ENCODE measurements at places on chromosomes 6 and 20. TPM values are rescaled to one million over a fixed set of nuclear protein-coding genes. Genes with fewer than 3 reads are reported as not detected.

UBR2 gene
- total RNA-seq, result 29.4 TPM

DNAH8 gene
- total RNA-seq, result 0.05 TPM

GHRH gene
- not detected for total RNA-seq

LAMP5 gene
- total RNA-seq, result 0.51 TPM

HSPA1L gene
- 1.7 TPM for total RNA-seq

PROKR2 gene
- total RNA-seq, result not detected

TRIM31 gene
- not detected for total RNA-seq

RAB32 gene
- total RNA-seq, result 35.2 TPM

ZBTB12 gene
- total RNA-seq, result 4.2 TPM

AHCY gene
- total RNA-seq, result 35.1 TPM

ARMH2 gene
- total RNA-seq, result not detected

TSPYL4 gene
- total RNA-seq, result 16.0 TPM

ZNF335 gene
- total RNA-seq, result 12.6 TPM

ZBP1 gene
- total RNA-seq, result 0.24 TPM

RNF144B gene
- 26.0 TPM for total RNA-seq

DLL1 gene
- total RNA-seq, result 14.1 TPM

TREML2 gene
- 0.19 TPM for total RNA-seq

TUBB1 gene
- 0.74 TPM for total RNA-seq

GJA1 gene
- total RNA-seq, result 50.0 TPM

IPCEF1 gene
- total RNA-seq, result 4.0 TPM

TOX2 gene
- total RNA-seq, result 1.5 TPM

MYMX gene
- 1.5 TPM for total RNA-seq

GMDS gene
- 20.1 TPM for total RNA-seq

DEFB132 gene
- total RNA-seq, result not detected

SUMO4 gene
- 0.88 TPM for total RNA-seq

SLC35F1 gene
- 3.6 TPM for total RNA-seq

CCN6 gene
- total RNA-seq, result not detected

OR2B6 gene
- total RNA-seq, result not detected

RIPPLY2 gene
- total RNA-seq, result not detected

RUNX2 gene
- total RNA-seq, result 0.83 TPM

WFDC10B gene
- total RNA-seq, result 0.48 TPM

C6orf163 gene
- total RNA-seq, result 3.5 TPM

TPBG gene
- total RNA-seq, result 15.2 TPM

USP49 gene
- 3.1 TPM for total RNA-seq

CD2AP gene
- 26.5 TPM for total RNA-seq

NKX2-2 gene
- 0.33 TPM for total RNA-seq

CST8 gene
- total RNA-seq, result not detected

ARHGAP18 gene
- 13.7 TPM for total RNA-seq

REV3L gene
- 70.7 TPM for total RNA-seq

CEBPB gene
- total RNA-seq, result 95.5 TPM

SLC22A7 gene
- not detected for total RNA-seq

PDYN gene
- total RNA-seq, result not detected

POU5F1 gene
- total RNA-seq, result not detected

SAMD5 gene
- 1.9 TPM for total RNA-seq

SLC25A27 gene
- 14.9 TPM for total RNA-seq

DEF6 gene
- 6.0 TPM for total RNA-seq

PAK5 gene
- not detected for total RNA-seq

XKR7 gene
- total RNA-seq, result not detected

SIGLEC1 gene
- 12.6 TPM for total RNA-seq

SEMG1 gene
- total RNA-seq, result not detected

PRL gene
- total RNA-seq, result not detected

HLA-B gene
- total RNA-seq, result 620 TPM

FNDC1 gene
- total RNA-seq, result 5.1 TPM
